ENCODE measurements at places on chromosomes 5 and 9. TPM values are rescaled to one million over a fixed set of nuclear protein-coding genes. Genes with fewer than 3 reads are reported as not detected.

Gene MCIDAS
- 2.1 TPM for total RNA-seq

Gene ZNF883
- 0.91 TPM for total RNA-seq

Gene C5orf58
- total RNA-seq, result not detected

Gene OCLN
- total RNA-seq, result 9.0 TPM

Gene LRRC19
- not detected for total RNA-seq
